ENCODE measurements at places on chromosomes 3 and 15.

DNA sequence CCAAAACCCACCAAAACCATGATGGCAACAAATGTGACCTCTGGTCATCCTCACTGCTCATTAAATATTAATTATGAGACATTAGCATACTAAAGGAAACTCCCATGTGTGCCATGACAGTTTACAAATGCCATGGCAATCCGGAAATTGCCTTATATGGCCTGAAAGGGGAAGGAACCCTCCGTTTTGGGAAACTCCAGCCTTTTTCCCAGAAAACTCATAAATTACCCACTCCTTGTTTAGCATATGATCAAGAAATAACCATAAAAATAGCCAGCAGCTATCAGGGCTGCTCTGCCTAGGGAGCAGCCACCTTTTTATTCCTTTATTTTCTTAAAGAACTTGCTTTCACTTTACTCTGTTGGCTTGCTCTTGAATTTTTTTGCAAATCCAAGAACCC, 992.7 kb downstream of the NTRK3 start:
- DNase-seq, result no peak

GRCh38 chr15:88249220-88249619, 7.3 kb downstream of the NTRK3 start:
- no peak for DNase-seq

DNA sequence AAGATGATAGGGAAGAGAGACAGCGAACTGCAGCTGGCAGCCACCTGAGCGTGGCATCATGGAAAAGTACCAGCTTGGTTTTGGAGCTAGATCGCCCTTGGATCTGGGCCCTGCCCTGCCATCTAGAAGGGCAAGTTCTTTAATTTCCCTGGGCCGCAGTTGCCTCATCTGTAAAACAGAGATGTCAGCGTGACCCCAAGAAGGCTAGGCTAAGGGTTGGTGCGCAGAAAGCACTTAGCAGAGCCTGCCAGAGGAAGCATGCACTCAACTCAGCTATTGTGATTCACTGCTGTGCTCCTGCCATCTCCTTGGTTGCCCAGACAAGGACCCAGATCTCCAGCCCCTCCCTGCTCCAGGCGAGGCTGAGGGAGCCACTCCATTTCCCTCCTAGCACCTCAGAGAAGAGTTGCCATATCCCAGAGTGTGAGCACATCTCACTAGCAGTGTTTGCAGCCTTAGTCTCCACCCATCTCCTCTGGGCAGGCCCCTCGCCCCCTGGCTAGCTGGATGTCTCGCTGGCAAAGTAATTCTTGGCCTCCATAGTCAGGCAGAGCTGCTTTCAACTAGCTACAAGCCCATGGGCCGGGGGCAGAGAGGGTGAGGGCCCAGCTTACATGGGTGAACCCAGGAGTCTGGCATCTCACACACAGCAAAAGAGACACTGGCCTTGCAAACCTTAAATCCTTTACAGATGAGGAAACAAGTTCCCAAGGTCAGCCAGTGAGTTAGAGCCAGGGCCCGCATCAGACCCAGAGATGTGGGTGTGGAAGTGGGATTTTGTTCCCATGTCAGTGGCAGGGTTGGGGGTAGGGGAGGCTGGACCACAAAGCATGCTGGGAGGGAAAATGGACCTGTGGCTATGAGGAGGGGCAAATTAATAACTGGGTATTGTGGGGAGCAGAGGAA, 280.7 kb upstream of the TLE3 start:
- DNase-seq, result no peak

GRCh38 chr3:142866841-142867631, 21.8 kb downstream of the PCOLCE2 start:
- DNase-seq, result peak; percentile 91

GRCh38 chr3:168165390-168166269, 69.9 kb upstream of the GOLIM4 start:
- peak; percentile 47 for DNase-seq

- no peak for DNase-seq
These were observed 67.6 kb upstream of the GCNT3 start for GRCh38 chr15:59543721-59544547.

DNA sequence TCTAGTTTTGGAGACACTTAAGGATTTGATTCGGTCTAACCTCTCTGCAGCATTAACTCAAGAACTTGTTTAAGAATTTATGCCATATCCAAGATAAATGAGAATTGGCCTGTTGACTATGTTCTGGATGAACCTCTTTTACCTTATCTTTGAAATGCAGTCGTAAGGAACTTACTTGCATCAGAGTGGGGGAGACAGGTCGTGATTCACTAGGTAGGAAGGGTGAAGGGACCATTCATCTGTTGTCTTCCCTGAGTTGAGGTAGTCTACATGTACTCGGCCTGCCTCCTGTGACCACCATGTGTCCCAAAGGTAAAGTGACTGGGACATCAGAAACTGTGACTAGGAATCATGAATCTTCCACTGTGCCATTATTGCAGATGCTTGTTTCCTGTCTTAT, 248.0 kb upstream of the P2RY1 start:
- no peak for DNase-seq

GRCh38 chr15:63065262-63066221, 23.0 kb downstream of the TPM1 start:
- DNase-seq, result no peak

DNA sequence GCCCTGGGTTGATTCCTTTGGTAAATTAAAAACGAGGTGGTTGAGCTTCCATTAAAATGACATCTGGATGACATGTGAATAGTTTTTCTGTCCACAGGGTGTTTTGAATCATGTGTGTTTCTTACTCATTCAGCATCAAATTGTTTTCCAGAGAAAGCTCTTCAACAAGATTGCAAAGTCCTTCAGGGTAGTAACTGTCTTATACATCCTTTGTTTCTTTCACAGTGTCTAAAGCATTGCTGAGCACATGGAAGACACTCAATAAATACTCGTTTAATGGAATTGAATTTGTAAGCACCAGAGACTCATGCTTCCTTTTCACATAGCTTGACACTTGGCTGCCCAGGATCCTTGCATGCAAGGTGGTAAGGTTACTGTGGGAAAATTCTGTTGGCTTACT, 223.1 kb upstream of the CNTN6 start:
- DNase-seq, result no peak

Data from NCI-H2029 treated with DMSO at 0.1 percent for 48 hours (cell line).